Kasumi-1 (cell line): ENCODE measurements at places on chromosomes 5 and 9.

- DNase-seq = no peak
These were observed 88.2 kb downstream of the PALM2AKAP2 start for GRCh38 chr9:109868207-109868606.

DNA sequence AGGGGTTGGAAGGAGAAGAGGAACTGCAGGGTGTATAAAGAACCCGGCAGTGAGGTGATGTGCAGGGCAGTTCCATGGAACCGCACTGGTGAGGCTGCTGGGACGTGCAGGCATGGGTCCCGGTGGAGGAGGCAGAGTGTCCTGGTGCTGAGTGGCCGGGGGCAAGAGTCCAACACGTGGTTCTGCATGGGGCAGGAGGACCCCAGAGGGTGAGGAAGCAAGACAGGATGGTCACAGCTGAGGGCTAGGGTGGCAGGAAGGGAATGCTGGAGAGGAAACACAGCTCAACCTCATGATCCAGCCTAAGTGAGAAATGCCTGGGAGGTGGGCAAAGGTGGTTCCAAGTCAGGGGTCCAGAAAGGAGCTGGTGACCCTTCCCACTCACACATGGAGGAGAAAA lies 87.2 kb downstream of the S1PR3 start:
- DNase-seq = no peak

GRCh38 chr9:93321220-93321610 lies 130.3 kb upstream of the FAM120A start:
- no peak for DNase-seq

GRCh38 chr9:70119786-70120185 lies 76.1 kb downstream of the MAMDC2 start:
- no peak for DNase-seq

DNA sequence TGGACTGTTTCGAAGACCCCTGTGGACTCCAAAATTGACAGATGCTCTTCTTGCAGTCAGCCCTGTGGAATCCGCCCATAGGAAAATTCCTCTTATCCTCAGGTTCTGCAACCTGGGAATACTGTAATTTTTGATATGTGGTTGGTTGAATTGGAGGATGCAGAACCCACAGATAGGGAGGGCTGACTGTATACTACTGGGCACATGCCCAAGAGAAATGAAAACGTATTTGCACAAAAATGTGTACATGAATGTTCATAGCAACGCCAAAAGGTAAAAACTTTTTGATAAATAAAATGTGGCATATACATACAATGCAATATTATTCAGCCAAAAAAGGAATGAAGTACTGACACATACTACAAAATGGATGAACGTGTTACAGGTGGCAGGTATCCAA lies 1.9 kb upstream of the SNAPC3 start:
- no peak for DNase-seq

DNA sequence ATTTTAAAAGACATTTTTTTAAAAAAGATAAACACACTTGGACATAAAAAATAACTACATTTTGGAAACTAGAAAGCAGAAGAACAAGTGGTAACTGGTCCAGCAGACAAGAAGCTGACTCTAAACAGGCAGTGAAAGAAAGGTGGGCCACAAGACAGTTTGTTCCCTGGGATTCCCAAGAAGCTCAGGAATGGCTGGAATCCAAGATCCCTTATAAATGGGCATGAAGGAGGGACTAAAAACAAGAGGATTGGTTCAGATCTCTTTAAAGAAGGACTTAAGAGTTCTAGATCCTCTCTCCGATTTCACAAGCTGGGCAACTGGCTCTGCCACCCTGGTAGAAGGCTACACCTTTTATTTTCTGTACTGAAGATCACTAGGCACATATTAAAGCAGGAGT lies 102.8 kb downstream of the ARL15 start:
- no peak for DNase-seq

DNA sequence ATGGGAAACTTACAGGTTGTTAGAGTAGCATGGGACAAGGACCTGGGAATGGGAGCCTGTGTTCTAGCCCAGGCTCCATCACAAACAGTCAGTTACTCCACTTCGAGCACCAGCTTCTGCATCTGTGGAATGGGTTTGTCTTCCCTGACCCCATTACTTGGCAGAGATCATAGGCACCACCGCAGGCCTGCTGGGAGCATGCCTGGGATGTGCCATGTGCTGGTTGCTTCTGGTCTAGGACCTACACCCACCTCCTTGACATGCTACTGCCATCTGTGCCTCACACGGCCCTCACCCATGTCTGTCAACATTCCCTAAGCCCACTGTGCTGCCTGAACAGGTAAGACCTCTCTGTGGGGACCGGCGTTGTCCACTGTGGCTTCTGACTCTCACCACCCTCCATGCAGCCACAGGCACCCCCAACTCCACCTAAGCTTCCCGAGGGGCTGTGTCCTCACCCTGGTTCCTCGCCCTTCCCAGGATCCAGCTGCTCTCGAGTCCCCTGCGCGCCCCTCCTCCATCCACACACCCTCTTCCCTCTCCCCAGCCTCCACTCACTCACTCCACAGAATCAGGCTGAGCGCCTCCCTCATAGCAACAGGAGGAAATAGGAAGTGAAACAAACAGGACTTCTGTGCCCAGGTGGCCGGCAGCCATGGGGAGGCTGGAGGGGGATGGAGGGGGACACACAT lies 85.9 kb upstream of the FAM120A start:
- no peak for DNase-seq

- DNase-seq = no peak
These were observed 12.3 kb downstream of the FCN2 start for GRCh38 chr9:134892820-134893420.

GRCh38 chr9:84207491-84207951 lies 133.0 kb downstream of the SLC28A3 start:
- peak; percentile 75 for DNase-seq

GRCh38 chr9:128600099-128600498 lies 47.7 kb downstream of the SPTAN1 start:
- no peak for DNase-seq

DNA sequence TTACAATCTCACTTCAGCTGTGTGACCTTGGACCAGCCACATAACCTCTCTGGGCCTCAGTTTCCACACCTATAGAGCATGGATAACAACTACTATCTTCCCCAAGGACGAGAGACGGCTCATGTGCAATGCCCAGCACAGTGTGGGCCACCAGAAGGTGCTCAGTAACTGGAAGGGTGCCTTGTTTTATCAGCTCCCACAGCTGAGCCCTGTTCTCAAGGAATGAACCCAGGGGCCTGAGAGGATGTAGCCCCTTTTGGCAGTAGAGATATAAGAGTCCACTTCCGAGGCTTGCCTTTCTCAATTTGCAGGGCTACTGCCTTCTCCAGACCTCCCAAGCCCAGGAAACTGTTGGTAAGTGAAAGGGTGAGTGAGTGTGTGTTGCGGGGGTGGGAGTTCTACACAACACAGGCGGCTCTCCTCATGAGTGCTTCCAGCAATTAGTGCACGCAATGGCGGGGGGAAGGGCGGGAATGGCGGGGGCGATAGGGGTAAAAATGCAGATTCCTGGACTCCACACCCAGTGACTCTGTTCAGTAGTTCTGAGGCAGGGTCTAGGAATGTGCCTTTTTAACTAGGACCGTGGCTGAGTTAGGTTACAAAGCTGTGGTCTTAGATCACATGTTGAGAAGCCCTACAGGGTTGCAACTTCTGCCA lies 185.1 kb downstream of the FSTL4 start:
- no peak for DNase-seq

- DNase-seq = no peak
These were observed 92.0 kb downstream of the AMBP start for GRCh38 chr9:113985968-113986585.

- no peak for DNase-seq
These were observed 110.5 kb upstream of the PRSS3 start for GRCh38 chr9:33684831-33685230.
